ENCODE measurements at places on chromosomes 16 and 17.
A peak's percentile ranks its signal among the peaks of the same experiment; 100 is the strongest.

DNA sequence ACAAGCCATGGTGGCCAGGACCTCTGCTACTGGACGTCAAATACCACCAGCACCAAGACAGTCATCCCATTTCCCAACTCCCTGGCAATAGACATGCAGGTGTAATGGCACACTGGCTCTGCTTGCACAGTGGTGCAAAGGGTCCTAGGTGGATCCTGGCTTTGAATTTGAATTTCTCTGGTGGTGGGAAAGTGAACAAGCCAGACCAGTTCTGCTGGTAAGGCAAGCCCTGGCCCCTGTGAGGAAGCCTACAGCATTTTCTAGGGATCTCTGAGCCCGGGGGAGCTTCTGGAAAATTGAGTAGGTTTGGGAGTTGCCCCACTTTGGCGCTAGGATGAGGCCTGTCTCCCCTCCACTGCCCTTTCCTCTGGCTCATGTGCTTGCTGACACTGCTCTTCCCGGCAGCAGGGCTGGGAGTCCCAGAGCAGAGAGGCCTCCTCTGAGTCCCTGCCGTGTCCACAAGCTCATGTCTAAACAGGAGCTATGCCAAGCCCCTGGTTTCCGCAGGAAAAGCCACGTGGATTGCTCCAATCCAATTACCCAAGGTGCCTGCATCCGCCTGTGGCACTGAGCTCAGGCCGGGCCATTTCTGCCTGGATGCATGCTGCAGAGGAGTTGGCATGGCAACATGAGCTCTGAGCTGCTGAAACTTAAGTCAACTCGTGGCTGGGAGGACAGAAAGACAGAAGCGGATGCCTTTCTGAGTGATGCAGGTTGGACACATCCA, 67.0 kb downstream of the PRMT7 start:
- no peak for DNase-seq

GRCh38 chr17:45353043-45353442, 36.2 kb upstream of the MAP3K14 start:
- no peak for DNase-seq

- DNase-seq = no peak
Measured at GRCh38 chr16:82136956-82137821, 32.8 kb downstream of the MPHOSPH6 start.

GRCh38 chr17:68657576-68657975, 56.4 kb upstream of the FAM20A start:
- DNase-seq = no peak

- DNase-seq = peak; percentile 21
Measured at GRCh38 chr16:50719401-50720337, 22.2 kb upstream of the CYLD start.

DNA sequence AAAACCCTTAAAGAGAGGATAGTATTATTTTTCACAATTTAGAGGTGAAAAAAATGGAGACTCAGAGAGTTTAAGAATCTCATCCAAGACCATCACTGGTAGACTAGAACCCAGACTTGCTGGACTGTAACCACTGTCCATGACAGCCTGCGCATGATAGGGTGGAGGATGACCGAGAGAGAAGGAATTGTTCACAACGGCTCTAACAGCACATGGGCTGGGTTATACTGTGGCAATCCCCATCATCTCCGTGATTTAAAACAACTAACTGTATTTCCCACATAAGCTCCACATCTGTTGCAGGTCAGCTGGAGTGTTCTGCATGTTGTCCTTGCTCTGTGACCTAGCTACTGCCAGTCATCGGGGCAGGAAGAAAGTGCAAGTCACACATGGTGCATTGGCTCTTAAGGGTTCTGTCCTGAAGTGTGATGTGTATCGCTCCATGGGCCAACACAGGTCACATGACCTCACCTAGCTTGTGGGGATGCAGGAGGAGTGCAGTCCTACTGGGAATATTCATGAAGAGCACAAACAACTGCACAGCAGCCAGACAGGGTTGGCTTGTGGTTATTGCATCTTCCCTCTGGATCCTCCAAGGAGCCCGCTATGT, 131.2 kb upstream of the MPHOSPH6 start:
- no peak for DNase-seq

GRCh38 chr16:89407282-89407924, 83.0 kb downstream of the ANKRD11 start:
- DNase-seq = peak; percentile 57

GRCh38 chr17:66910651-66911285, 53.7 kb upstream of the CACNG4 start:
- DNase-seq = no peak

DNA sequence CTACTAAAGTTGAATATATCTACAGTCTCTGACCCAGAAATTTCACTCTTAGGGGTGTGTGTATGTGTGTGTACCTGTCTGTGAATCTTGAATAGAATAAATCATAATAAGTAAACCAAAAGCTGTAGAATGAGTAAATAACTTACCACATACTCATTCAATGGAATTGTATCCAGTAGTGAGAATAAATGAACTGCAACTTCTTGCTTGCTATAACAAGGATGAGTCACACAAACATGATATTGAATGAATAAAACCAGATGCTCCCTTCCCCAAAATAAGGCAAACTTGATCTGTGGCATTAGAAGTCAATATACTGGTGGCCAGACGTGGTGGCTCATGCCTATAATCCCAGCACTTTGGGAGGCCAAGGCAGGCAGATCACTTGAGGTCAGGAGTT, 259.8 kb upstream of the MON1B start:
- DNase-seq = no peak

- DNase-seq = peak; percentile 86
Measured at GRCh38 chr17:31491376-31492131, 100.1 kb downstream of the RAB11FIP4 start.

GRCh38 chr17:21283482-21284318, 811 bp upstream of the MAP2K3 start:
- DNase-seq = no peak

GRCh38 chr16:29962344-29962994, 590 bp downstream of the TMEM219 start:
- peak; percentile 14 for DNase-seq

GRCh38 chr16:50697881-50698767, 4.7 kb downstream of the NOD2 start:
- DNase-seq = no peak

DNA sequence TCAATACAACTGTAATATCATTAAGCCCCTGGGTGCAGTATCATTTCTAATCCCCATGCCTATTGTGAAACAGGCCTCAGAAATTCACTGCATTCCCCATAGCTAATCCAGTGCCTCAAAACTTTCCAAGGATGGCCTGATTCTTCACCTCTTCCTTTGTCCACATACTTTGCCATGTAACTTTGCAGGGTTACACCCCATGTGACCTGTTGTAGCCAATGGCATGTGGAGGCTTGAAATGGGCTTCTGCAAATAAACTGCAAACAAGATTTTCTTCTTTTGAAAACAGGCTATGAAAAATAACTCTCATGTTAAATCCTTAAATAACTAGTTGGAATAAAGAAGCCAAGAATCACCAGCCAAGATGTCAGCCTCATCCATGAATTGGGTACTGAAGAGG, 35.9 kb downstream of the ABCA10 start:
- DNase-seq = no peak

- DNase-seq = no peak
Measured at GRCh38 chr17:15893658-15894024, 51.3 kb upstream of the ADORA2B start.

- DNase-seq = no peak
Measured at GRCh38 chr16:26118575-26118974, 426.8 kb downstream of the HS3ST4 start.

GRCh38 chr16:49581630-49582298, 208.2 kb downstream of the C16orf78 start:
- no peak for DNase-seq

DNA sequence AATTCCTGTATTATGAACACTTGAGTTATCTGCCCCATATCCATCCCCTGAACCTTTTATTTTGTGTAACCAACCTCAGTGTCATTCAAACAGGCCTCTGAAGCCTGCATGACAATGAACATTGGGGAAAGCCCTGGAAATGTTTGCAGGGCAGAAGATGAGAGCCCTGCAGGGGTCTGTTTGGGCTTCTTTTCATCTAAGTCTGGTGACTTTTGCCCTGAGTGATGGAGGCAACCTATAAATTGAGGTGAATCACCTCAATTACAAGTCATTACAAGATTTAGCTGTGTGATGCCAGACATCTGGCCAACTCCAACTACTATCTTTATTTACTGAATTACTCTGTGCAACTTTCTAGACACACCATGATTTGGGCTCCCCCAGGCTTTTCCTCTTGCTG, 189.2 kb downstream of the MAF start:
- no peak for DNase-seq

- DNase-seq = no peak
Measured at GRCh38 chr16:60259956-60260355, 1525.8 kb upstream of the GOT2 start.

GRCh38 chr17:69230939-69231338, 2.3 kb upstream of the ABCA10 start:
- DNase-seq = no peak

GRCh38 chr16:29994600-29995323, 655 bp downstream of the HIRIP3 start:
- no peak for DNase-seq

GRCh38 chr17:82003411-82004381, 19.0 kb downstream of the CENPX start:
- DNase-seq = no peak

DNA sequence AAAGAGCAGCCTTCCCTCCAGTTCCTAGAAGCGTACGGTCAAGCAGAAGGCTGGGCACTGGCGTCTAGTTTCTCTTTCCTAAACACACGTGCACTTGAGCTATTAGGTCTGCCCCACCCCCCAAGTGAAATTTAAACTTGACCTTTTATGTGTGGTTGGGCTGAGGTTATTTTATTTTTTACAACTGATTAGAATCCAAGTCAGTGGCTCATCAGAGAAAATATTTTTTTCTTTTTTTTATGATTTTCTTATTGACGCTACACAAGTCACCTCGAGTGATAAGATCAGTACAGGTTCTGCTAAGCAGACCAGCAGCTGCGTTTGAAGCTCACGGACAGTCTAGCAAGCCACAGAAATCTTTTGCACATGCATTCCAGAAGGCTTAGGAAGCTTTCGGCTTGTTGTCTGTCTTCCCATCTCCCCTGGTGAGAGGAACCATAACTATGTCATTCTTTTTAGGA, 95.1 kb downstream of the ZFHX3 start:
- DNase-seq = no peak

- DNase-seq = no peak
Measured at GRCh38 chr17:53630638-53631037, 192.1 kb upstream of the KIF2B start.

- no peak for DNase-seq
Measured at GRCh38 chr17:62963296-62963695, 2.7 kb upstream of the TANC2 start.

DNA sequence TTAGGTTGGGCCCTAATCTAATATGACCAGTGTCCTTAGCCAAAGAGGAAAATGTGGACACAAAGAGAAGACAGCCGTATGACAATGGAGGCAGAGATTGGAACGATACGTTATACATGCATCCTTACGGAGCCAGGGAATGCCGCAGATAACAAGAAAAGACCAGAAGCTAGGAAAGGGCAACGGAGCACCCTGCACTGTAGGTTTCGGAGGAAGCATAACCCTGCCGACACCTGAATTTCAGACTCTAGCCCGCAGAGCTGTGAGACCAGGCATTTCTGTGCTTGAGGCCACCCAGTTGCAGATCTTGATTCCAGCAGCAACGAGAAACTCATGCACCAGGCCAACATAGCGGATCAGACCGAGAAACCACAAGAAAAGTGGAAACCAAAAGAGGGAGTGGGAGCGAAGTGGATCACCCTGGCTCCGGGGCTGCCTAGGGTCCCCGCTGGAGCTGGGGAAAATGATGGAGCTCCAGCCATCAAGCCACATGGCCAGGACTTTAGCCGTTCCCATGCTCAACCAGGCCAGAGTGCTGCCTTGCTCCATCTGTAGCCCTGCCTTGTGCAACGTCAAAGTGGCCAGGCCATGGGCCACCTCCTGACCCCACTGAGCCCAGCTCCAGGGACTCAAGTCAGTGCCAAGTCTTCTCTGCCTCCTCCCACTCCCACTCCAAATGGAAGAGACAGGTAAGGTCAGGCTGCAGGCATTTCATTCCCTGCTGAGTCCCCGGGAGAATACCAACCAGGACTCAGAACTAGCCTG, 51.7 kb upstream of the RPL38 start:
- DNase-seq = no peak

DNA sequence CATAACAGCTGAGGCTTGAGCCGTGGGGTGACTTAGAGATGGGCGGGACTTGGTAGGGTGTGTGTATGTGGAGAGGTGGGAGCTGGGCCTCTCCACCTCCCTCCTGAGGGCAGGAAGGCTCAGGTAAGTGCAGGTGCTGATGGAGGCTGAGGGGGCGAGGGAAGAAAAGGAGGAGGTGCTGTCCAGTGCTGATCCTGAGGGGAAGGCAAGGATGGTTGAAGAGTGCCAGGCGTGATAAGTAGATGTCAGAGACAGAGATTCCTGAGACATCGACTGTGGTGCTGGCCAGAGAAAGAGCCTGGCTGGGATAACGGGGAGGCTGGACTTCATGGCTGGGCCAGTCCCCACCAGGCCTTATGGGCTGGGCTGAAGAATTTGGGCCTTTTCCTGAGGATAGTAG, 159.1 kb downstream of the SDK2 start:
- DNase-seq = no peak

DNA sequence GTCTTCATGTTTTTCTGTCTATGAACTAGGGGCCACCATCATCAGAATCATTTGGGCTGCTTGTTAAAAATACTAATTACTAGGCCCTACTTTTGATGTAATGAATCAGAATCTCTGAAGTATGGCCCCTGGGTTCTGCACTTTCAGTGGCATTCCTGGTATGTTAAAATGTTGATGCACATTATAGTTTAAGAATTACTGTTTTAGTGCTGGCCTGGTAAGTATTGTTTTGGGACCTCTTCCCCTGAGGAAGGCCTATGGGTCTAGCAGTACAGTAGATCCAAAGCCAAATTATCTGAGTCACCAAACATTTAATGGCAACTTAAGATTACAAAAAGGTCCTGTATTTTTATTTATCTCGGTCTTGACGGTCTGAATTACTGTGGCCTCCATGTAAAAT, 58.8 kb downstream of the AP2B1 start:
- DNase-seq = no peak

DNA sequence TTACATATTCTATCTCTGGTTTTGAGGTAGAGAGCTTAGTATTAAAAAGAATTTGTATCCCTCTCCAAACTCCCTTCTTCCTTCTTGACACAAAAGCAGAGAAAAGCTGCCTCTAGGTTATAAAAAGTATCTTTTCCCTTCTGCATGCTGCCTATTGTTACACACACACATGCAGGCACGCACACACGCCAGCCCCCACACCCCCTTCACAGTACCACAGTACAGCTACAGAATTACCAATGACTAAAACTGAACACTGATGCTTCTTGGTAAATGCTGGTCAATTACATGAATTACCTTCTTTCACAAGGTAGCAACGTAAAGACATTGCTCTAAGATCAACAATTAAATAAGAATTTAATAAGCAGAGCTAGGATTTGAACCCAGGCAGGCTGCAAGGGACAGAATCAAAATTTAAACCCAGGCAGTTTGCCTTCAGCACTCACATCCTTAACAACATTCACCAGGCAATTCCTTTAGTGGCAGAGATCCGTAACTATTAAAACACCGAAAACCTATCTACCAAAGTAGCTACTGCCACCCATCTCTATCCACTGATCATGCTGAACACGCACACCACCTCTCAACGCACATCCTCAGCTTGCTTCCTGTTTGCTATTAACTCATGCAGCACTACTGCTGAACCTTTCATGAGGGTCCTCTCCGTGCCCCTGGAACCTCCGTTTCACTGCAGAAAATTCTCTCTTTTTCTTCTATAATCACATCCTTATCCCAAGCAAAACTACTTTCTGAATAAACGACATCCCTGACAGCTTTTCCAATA, 37.8 kb downstream of the YWHAE start:
- DNase-seq = no peak
